ENCODE measurements at places on chromosomes 6 and 20.

GRCh38 chr6:134534708-134535149, 216.8 kb upstream of the SGK1 start:
- DNase-seq, result no peak

GRCh38 chr6:159461998-159462397, 231.0 kb downstream of the SOD2 start:
- DNase-seq, result no peak

GRCh38 chr6:33692760-33693158, 18.7 kb downstream of the UQCC2 start:
- DNase-seq, result no peak

DNA sequence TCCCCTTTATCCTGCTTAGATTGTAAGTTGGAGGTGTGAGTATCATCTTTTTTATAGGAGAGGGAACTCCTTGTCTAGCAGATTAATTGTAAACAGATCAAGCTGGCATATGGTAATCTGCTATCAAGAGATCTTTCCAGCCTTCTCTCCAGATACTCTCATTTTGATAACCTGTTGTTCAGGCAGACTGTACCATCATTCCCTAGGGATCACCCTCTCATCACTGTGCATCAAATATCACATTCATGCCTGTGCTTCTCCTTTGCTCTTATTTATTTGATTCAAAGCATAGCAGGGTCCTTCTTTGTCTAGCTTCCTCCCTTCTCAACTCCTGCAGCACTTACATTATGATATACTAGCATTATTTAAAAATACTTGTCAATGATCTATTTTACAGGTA, 73.8 kb downstream of the LRRC1 start:
- DNase-seq, result no peak

DNA sequence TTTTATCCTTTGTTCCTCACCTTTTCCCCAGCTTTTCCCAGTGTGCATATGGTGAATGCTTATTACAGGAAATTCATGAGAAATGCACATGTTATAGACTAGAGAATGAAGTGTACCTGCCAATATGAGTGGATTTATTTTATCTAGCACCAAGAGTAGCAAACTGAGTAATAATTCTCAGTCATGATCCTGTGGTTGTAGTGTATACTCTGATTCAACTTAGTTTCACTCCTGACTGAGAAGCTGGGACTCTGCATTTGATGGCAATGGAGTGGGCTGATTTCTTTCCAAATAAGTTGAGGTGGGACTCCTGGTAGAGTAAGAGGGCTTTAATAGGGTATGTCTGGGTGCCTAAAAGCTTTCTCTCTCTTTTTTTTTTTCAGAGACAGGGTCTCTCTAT, 4.0 kb downstream of the ABT1 start:
- no peak for DNase-seq

DNA sequence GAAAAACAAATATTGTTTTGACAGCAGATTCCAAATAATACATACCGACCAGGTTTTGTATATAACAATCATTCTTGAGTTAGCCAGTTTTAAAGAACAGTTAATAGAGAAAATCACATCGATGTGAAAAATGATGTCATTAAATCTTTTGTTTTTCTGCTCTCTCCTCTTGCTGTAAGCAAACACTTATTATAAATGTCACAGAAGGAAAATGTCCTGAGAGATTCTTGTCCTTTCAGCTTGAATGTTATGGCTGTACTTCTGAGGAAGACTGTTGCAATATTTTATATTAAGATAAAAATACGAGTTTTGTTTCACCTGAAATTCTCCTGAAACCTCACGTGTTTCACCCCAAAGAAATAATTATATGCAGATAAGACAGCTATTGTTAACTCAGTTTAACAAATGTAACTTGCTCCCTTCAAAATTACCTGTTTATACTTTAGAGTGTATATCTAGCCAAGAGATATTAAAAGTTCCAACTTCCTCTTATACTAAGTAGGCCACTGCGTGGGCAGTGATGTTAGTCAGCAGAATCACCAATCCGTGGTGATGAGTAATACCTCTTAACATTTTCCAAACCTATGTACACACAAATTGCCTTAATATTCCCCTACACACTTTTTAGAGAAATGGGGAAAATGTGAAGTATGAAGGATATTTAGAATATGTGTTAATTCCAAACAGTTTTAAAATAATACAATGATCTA, 1111.4 kb upstream of the CITED2 start:
- DNase-seq, result no peak

DNA sequence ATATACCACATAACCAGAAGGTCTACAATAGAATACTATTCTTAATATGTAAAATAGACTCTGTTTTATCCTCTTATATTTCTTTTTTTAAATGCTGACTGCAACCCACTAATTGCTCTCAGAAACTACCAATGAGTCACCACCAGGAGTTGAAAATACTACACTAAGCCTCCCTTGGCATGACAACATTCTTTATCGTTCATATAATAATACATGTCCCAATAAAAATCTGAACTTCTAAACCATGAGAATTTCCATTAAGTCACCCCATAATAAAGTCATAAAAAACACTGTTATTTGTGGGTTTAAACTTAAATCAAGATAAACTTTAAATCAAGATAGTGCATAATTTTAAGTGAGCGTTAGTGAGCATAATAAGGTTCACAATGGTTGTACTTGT, 4.2 kb downstream of the HACE1 start:
- no peak for DNase-seq

- no peak for DNase-seq
These were observed 227.7 kb downstream of the SLC35F1 start for GRCh38 chr6:118134736-118135135.

DNA sequence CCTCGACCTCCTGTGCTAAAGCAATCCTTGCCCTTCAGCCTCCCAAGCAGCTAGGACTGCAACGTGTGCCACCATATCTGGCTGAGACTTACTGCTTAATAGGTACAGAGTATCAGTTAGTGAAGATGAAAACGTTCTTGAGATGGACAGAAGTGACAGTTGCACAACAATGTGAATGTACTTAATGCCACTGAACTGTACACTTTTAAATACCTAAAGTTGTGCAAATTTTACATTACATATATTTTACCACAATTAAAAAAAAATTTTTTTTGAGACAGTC, 25.9 kb downstream of the NUDT3 start:
- DNase-seq, result no peak

- DNase-seq, result no peak
These were observed 119.9 kb downstream of the TTLL2 start for GRCh38 chr6:167444602-167445346.

- no peak for DNase-seq
These were observed 1.6 kb upstream of the SOBP start for GRCh38 chr6:107488174-107488874.

DNA sequence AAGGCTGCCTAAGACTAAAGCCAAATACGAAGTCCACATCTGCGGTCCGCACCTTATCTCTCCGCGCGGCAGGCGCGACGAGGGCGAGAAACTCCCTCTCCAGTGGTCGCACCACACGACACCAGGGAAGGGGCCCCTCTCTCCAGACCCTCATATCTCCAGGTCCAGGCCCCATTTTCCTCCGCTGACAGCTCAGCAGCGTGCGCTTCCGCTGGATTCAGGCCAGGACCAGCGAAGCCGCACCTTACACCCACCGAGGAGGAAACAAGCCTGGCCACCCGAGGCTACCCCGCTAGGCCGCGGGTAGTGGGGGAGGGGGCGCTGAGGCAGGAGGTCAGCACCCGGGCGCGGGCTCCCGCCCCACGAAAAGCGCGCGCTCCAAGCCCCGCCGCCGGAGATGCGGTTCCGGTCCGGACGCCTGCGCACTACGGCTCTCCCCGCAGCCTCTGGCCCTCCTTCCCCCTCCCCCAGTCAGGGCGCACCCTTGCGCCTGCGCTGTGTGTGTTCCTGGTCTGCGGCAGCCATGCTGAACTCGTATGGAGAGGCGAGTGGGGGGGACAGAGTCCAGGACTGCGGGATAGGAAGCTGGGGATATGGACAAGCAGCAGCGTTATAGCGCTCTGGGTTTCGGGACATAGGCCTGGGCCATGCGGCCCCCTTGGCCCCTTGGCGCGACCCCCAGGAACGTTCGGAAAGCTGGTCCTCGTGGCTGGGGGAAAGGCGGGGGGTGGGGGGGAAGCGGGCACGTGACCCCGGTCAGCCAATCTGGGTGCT, at the start of gene BRD2:
Gene BRD2 (plus strand): TSS at position 502 of the 774 bp plus-strand sequence. CDS start 4,305 bp downstream, outside the sequence.
- DNase-seq, result peak; percentile 90

DNA sequence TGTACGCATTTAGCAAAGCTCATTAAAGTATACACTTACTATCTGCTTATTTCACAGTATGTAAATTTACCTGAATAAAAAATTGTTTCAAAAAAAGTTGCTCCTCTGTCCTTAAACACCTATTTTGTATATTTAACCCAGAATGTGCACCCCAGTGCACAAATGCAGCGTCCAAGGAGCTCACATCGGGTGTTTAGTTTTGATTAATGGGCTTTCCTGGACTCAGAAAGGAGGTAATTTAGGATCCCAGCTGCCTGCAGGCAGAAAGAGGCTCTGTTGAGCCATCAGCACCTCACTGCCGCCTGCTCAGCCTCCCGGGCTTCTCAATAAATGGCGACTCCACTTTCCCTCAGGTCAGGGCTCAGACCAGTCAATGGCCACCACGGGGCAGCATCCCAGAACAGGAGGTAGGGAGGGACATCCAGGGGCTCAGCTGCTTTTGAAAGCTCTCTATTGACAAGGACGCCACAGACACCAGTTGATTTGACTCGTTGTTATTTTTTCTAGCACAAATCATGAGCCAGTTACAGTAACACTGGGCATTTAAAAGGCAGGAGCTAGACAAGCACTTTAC, 70.2 kb upstream of the TBC1D7 start:
- no peak for DNase-seq

- no peak for DNase-seq
These were observed 160.0 kb upstream of the PLN start for GRCh38 chr6:118387921-118388701.

DNA sequence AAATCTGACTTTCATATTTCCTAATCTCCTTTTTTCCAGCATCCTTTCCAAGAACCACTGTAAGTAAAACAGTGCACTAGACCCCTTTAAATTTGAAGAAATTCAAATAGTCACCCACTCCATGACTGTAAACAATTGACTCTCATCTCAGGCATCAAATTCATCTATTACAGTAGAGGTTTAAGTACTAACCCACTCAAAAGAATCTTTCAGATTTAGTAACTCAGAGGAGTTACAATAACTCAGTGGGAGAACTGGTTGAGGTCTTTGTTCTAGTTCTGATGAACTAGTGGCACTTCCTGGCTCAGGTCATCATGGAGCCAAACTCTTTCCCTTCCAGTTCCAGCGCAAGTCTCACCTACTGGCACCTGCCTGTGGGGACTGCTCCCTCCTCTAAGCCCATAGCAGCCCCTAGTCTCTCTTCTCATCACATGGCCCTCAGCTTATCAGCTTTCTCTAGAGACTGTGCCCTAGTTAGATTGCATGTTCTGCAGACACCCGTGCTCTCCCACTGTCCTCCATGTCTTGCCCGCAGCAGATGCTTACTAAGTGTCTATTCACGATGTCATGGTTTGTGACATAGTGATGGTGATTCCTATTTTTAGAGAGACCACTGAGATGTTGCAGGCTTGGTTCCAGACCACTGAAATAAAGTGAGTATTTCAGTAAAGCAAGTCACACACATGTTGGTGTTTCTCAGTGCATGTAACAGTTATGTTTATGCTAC, 196.2 kb downstream of the TBC1D7 start:
- no peak for DNase-seq

DNA sequence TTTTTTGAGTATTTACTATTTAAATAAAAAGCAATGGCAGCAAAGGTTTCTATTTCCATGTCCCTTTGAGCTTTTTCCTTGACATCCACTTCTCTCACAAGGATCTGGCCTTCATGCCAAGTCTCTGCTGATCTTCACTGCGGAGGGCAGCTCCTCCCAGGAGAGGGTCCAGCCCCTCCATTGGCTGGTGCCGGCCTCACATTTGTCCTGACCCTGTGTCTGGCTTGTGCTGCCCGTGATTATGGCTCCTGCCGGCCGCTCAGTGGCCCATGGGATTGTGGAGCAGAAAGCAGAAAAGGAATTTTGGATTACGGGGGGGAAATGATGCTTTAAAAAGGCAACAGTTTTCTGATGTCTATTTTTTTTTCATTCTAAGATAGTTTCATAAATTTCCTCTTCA, 31.2 kb upstream of the PDE7B start:
- no peak for DNase-seq

DNA sequence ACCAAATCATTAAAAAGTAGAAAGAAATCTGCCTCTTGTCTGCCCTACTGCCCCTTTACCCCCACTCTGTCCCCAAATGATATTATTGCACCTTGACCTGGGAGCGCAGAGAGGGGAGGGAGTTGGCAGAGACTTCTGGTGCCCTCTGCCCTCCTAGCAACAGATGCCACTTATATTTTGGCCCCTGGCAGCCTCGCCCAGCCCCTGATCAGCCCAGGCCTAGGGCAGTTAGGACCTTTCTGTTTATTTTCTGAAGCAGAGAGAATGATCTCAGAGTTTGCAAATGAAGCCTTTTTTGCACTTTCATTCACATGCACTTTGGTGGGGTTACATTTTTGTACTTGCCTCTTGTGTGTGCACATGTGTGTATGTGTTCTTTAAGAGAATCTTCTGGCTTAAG, 8.4 kb upstream of the SGK2 start:
- DNase-seq, result no peak

DNA sequence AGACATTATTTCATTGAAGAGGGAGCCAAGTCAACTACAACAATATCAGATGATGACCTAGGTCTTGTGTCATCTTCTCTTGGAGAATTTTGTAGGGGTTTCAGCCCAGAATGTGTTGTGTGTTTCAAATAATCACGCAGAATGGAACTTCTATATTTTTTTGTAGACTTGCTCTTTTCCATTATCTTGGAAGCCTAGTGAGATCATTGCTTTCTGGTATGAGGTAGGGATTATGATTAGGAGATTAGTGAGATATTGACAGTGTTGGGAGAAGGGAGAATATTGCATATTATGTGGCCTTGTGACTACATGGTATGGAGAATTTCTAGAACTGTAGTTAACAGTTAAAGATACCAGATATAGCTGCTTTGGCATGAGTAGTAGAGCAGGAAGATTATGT, 423.6 kb upstream of the PLCB4 start:
- no peak for DNase-seq

- DNase-seq, result no peak
These were observed 4.0 kb downstream of the CITED2 start for GRCh38 chr6:139370283-139370998.

DNA sequence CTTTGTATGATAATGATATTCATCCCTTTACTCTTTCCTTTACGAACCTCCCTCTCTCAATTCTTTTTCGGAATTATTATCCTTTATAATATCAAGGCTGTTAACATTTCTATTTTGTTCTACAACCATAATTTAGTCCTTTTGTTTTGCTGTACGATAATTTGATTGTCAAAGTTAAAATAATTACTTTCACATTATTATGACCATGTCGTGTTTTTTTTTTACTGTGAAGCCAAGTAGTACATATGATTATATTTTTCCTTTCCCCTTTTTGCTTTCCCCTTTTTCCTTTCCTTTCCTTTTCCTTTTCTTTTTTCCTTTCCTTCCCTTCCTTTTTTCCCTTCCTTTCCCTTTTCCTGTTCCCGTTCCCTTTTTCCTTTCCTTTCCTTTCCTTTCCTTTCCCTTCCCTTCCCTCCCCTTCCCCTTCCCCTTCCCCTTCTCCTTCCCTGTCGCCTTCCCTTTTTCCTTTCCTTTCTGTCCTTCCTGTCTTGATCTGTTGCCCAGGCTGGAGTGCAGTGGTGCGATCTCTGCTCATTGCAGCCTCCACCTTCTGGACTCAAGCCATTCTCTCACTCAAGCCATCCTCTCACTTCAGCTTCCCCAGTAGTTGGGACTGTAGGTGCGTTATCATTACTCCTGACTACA, 19.5 kb downstream of the CD2AP start:
- no peak for DNase-seq

All from stimulated activated CD4-positive, alpha-beta T cell treated with anti-CD3 and anti-CD28 coated beads, TNF-alpha, amount 100 ng/mL, for 1 hour (primary cell).